ENCODE measurements at places on chromosomes 7 and 10.

DNA sequence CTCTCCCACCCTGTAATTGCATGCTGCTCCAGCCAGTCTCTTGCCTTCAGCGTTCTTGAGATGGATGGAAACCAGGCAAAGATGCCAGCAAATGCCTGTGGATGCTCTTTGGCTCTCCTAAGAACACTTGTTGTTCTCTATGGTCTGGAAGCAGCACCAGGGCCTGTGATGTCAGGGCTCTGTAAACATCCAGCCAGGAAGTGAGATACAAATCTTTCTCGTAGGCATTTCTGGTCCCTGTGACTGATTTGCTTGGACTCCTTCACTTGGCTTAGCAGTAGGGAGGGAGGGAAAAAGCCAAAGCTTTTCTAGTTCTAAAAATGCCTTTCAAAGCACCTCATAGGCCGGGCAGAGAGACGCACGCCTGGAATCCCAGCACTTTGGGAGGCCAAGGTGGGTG, 201.3 kb downstream of the REEP3 start:
- no peak for DNase-seq

DNA sequence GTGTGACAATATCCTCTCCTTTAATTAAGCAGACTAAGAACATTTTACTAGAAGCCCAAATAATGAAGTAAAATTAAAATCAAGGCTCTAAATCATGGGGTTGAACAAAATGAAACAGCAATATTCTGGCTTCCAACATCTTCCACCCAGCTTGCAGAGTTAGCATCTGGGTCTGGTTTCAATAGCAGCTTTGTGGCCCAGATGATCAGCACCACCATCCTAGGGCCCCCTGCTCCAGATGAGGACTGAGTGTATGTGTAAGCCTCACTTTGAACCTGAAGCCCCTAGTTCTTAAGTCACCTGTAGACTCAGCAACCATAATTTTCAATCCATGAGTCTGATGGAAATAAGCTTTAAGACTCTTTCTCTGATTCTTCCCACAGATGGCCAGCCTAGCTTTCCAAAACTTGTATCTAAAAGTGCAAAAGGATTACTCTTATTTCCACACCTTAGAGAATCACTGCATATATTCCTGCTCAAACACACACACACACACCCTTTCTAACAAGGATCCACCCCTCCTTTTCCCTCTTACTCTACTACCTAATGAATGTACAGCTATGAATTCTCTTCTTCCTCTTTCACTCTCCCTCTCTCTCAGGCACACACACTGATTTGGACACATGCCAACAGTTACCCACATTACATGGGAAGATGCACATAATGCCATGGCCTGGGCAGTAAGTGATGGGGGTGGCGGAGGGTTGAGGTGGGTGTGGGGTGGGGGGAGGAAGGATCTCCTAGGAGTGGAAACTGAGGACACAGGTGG, 3.5 kb downstream of the DENND11 start:
- DNase-seq = no peak

- DNase-seq = peak; percentile 77
Observed at GRCh38 chr7:50197549-50197948, 104.5 kb upstream of the ZPBP start.

DNA sequence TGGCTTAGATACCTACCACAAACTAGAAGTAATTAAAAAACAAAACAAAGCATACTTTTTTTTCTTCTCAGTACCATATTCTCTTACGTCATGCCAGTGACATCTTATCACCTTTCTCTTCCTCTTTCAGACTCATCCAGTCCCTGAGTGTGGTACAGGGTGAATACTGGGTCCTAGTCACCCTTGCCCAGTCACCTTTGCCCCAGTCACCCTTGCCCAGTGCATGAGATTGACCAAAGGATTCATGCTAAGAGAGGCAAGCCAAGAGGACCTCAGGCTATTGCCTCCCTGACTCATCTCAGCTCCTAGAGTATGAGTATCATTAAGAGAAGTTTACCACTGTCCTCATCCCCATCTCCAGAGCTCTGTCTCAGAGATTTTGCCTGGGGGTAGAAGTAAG, 10.0 kb upstream of the TSPAN12 start:
- no peak for DNase-seq

DNA sequence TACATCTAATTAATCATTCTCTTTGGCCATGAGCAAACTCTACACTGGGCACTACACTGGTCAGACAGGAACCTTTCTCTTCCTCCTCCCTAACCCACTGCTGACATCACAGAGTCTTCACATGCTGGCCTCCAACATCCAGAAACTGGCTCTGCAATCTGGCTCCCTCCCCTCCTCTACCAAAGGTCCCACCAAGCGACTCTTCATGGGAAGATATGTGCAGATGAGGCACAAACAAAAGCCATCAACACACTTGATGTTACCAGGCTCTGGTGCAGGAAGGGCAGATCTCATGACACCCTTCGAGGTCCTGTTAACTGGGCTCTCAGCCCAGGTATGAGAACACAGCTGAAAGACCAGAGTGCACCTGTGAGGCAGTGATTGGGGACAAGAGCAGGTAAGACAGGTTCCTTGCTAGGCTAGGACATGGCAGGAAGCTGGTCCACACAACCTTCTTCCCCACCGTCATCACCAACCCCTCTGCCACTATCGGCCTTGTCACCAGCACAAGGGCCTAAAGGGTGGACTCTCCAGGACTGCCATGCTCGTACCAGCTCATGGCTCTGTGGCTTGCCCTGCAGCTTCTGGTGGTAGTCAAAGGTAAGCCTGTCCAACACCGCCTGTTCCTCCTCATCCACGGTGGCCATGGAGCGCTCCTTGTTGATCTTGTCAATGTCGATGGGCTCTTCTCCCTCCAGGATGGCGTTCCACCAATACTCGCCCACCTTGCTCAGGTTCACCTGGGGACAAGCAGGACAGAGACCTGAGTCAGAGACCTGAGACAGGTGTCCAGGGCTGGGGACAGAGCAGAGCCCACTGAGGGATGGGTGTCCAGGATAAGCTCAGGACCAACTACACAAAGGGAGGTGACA, 66.6 kb upstream of the CAMK2B start:
- no peak for DNase-seq

DNA sequence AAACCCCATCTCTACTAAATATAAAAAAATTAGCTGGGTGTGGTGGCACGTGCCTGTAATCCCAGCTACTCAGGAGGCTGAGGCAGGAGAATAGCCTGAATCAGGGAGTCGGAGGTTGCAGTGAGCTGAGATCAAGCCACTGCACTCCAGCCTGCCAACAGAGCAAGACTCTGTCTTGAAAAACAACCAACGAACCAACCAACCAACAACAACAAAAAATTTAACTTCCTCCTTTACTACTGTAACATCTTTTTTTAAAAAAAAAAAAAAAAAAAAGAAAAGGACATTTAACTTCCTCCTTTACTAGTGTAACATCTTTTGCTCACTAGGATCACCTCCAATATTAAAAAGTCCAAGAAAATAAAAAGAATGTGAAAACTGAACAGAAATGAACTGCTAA, 92.3 kb upstream of the TMEM168 start:
- no peak for DNase-seq

DNA sequence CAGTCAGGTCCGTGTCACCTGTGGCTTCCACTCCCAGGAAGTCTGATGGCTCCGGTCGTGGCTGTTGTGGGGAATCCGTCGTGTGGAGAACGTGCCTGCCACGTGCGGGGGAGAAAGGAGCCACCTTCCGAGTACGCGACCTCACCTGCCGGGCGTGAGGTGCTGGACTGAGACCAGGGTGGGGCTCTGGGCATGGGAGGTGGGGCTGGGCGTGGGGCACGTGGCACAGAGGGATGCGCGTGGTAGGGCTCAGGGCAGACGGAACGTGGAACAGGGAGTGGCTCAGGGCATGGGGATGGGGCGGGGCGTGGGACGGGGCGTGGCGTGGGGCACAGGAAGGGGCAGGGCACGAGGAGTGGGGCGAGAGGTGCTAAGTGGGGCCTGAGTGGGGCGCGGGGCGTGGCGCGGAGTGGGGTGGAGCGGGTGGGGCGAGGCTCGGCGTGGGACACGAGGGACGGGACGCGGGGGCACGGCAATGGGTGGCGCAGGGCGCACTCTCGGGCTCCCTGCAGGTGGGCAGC, 64.8 kb downstream of the C10orf143 start:
- DNase-seq = no peak

DNA sequence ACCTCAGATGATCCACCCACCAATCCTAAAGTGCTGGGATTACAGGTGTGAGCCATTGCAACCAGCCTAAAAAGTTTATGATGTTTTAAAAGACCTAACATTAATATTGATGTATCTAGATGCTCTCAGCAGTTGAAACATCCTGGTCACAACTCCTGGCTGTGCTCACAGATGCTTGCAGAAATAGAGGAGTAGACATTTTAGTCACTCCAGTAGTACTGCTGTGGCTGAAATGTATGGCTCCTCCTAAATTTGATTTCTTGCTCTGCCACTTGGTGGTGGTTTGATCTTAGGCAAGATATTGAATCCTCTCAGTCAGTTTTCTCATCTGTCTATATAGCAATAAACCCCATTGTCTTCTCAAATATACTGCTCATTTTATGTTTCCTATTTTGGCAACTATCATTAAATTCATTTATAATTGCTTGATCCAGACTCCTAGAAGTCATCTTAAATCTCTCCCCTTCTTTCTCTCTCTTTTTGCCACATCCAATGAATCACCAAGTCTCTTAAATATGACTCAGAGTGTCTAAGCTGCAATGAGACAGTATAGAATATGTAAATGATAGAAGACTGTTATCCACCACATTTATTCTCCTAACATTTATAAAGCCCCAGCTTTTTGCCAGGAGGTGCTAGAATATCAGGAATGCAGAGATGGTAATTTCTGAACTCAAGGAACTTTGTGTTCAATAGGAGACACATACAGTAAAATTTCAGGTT, 78.1 kb upstream of the NRBF2 start:
- no peak for DNase-seq

DNA sequence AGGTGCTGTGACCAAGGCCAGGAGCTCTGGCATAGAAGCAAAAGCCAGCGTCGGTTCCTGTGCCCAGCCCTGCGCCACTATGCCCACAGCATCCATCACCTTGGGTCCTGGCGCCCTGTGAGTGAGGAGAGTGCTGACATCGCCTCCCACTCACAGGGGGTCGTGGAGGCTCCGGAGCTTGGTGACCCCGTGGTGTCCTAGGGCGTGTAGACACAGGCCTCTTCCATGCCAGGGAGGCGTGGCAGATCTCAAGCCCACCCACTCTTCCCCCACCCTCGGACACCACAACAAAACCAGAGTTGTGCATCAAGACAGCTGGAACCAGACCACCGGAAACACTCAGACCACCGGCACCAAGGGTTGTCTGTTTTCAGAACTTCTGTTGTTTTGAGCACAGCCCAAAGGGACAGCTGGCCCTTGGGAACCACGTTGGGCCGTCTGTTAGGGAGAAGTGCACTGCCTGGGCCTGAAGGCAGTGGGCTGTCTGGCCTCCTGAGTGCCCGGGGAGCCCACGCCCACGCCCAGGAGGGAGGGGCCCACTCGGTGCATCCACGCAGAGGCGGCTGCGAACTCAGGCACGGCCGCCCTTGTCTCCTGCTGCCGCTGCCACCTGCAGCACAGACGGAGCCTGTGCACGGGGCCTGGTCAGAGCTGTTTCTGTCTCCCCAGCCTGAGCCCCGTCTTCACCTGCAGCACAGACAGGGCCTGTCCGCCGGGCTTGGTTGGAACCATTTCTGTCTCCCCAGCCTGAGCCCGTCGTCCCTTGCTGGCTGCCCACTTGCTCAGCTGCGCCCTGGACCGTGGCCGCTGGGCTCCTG, 106.3 kb downstream of the INPP5A start:
- DNase-seq = no peak

- DNase-seq = no peak
Observed at GRCh38 chr10:47050618-47051455, 139.6 kb downstream of the PTPN20 start.

DNA sequence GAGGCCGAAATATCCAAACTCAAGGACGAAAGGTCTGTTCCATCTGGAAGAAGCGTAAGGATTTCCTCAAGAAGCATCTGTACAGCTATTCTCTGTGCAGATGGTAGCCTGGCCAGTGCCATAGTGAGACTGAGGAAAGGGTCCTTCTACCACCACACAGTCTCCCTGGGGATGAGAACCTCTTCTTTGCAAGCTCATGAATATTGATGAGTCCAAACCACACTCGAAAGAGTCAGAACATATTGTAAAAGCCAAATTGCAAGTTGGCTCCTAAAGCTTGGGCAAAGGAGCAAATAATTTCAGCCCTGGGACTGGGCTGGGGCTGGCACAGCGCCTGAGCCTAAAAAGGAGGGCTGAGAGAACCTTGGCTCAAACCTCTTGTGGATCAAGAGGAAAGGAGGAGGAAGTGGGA, 66.1 kb upstream of the PIP4K2A start:
- no peak for DNase-seq

- no peak for DNase-seq
Observed at GRCh38 chr10:5570007-5570655, 45.4 kb downstream of the CALML3 start.

GRCh38 chr7:21140622-21141021, 287.3 kb upstream of the SP4 start:
- no peak for DNase-seq

DNA sequence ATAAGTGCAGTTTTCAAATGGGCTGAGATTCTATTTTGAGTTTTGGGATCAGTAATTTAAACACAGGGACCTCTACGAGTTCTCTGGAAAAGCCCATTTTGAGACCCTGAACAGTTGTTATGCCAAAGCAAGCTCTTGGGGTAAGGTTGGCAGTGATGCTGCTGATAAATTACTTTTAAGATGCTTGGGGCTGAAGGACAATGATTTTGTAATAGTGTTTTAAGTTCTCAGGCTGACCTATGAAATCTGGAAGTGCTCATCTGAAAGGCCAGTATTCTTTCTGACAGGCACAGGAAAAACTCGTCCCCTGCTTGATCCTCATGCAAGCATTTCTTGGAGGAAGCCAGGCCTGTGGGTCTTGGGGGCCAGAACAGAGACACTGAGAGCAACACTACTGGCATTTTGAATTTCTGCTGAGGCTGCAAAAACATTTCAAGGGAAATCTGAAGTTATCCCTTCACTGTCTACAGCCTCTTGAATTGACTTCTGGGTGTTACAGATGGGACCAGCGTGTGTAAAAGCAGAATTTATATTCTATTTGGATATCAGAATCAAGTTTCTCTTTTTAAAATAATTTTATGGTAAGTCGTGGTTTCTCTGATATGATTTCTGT, 79.7 kb downstream of the AUTS2 start:
- DNase-seq = no peak

DNA sequence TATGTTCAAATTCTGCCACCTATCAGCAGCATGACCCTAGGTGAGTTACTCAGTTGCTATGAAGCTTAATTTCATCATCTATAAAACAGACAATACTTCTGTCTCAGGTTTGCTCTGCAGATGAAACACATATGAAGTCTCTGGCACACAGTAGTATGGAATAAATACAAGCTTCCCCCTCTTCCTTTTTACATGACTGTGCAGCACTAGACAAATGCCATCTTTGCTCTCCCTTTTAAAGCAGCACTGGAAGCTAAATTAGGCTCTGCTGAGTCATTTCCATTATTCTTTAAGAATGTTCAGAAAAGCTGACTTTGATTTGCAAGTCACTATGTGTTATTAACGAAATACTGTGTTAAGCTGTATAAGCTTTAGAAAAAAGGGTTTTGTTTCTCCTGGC, 40.7 kb upstream of the ANAPC16 start:
- no peak for DNase-seq

GRCh38 chr7:75738975-75739795, 444 bp upstream of the HIP1 start:
- DNase-seq = peak; percentile 100

Data from activated naive CD4-positive, alpha-beta T cell treated with anti-CD3 and anti-CD28 coated beads, Interleukin-2, amount 50 U/mL, for 16 hours (primary cell).